Iris pigment epithelial cell (primary cell): ENCODE measurements at places on chromosomes 12 and 14.
A peak's percentile ranks its signal among the peaks of the same experiment; 100 is the strongest.

DNA sequence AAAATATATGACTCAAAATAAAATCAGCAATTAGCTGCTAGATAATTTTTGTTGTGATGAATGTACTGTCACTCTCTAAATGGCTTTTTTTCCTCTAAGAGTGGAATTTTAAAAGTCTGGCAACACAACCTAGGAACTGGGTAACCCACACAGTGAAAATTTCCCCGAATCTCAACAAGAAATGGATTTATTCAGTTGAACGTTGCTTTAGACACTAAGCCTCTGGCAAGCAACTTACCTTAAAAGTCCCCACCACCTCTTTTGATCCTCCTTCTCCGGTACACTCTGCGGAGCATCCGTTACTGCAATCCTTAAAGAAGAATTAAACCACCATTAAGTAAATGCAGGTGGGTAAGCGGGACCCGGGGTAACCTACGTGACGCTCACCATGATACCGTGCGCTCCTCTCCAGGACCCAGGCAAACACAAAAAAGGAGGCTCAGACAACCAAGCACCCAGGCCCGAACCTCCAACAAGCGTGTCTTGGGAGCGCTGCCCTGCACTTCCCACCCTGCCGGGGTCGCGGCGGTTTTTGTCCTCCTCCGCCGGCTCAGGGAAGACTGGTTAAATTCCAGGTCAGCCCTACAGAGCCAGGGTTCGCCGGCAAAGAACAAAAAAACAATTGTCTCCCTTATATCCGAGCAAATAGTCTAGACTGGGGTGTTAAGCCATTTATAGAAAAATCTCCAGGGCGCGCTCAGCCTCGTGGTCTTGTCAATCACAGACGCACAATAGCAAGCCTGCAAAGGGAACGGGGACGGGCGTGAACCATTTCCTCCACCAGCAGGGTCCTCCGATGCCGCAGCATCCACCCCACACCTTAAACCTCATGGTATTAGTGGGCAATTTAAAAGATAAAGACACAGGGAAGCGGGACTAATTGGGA, 47.1 kb downstream of the BCAT1 start:
- DNase-seq = peak; percentile 33

GRCh38 chr12:30939234-30939633, 12.7 kb downstream of the TSPAN11 start:
- DNase-seq = no peak

GRCh38 chr14:85241022-85241855, 288.7 kb upstream of the FLRT2 start:
- DNase-seq = peak; percentile 32

- no peak for DNase-seq
These were observed 6.9 kb upstream of the SLC7A7 start for GRCh38 chr14:22822016-22822570.

- peak; percentile 77 for DNase-seq
These were observed 12.2 kb downstream of the MMP14 start for GRCh38 chr14:22848351-22849164.

DNA sequence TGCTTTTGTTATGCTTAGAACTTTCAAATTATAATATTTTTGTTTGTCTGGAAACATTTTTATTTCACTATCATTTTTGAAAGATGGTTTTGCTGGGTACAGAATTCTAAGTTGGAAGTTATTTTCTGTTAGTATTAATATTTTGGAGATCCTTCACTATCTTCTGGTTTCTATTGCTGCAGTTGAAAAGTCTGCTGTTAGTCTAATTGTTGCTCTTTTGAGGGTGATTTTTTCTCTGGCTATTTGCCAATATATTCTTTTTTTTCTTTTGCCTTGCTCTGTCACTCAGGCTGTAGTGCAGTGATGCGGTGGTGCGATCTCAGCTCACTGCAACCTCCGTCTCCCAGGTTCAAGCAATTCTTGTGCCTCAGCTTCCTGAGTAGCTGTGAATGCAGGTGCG, 28.2 kb upstream of the ARID2 start:
- DNase-seq = no peak

DNA sequence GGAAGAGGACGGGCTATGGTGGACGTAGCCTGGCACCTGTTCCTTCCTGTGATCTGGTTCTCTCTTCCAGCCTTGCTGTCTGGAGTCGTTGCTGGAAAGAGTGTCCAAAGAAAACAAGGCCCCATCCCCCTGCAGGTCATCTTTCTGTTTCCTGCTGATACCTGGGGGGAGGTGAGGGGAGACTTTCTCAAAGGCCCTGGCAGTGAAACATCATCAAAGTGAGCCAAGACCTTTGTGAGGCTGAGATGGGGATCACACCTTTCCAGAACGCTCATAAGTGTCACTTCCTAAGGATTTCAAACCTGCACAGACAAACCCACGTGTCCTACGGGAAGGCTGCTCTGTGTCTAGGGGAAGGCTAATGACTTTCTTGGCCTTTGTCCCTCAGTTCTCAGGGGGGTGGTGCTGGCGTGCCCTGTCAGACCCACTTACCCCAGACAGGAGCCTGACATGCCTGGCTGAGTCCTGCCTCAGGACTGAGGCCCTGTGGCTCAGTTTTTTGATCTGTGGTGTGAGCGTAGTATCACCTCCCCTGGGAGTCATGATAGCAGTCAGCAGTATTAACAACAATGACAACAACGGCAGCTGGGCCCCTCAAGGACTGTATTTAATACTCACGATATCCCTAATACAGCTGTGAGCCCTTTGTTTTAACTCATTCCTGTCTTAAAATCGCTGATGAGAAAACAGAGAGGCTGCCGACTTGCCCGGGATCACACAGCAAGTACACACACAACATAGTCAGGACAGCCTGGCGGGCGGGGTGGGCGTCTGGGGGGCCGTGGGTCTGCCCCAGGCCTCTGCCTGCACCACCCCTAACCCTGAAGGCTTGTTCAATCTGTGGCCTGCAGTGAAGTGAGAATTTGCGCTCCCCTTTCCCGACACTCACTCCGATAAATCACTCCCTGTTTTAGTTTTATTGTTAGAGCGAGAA, 235.2 kb downstream of the SLC41A2 start:
- DNase-seq = no peak

DNA sequence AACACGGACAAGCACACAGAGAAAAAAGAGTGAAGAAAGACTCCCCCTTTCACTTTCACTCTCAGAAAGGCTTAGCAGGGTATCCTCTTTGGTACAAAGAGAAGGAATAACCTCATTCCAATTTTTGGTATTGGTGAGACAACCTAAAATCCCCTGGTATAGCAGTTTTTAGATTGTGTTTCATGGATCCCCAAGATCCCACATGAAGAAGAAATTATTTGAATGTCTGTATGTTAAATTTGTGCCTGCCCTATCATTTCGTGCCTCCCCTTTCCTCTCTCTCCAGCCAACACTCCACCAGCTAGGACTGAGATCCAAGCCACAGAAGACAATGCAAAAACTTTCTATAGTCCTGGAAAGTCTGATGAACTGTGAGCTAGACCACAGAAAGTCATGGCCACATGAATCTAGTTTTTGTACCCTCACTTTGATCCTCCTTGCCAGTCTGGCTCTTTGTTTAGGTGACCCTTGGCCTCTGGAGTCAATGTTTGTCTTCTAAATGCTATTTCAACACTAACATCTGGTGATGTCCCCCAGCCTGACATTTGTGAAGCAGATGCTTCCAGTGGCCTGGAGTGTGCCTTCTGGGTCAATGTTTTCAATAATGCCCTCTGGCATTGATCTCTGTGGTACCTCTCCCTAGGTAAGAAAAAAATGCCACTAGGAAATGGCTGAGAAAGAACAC, 181.9 kb upstream of the BMP4 start:
- no peak for DNase-seq

DNA sequence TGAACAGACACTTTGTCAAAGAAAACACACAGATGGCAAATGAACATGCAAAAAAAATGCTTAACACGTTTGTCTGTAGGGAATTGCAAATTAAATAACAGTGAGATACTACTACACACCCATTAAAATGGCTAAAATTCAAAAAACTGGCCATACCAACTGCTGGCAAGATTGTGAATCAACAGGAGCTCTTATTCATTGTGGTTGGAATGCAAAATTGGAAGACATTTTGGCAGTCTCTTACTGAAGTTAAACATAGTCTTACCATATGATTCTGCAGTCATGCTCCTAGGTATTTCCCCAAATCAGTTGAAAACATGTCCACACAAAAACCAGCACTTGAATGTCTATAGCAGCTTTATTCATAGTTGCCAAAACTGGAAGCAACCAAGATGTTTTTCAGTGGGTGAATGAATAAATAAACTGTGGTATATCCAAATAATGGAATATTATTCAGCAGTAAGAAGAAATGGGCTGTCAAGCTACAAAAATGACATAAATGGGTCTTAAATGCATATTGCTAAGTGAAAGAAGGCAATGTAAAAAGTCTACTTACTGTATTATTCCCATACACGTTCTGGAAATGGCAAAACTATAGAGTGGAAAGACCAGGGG, 91.4 kb downstream of the PLEKHA5 start:
- DNase-seq = peak; percentile 82

DNA sequence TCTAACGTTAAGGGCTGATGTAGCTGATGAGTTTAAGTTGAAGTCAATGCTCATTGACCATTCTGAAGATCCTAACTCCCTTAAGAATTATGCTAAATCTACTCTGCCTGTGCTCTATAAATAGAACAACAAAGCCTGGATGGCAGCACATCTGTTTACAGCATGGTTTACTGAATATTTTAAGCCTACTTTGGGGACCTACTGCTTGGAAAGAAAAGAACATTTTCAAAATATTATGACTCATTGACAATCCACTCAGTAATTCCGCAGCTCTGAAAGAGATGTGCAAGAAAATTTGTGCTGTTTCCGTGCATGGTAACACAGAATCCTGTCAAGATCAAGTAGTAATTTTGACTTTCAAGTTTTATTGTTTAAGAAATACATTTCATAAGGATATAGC, 35.0 kb upstream of the NAV3 start:
- peak; percentile 75 for DNase-seq

DNA sequence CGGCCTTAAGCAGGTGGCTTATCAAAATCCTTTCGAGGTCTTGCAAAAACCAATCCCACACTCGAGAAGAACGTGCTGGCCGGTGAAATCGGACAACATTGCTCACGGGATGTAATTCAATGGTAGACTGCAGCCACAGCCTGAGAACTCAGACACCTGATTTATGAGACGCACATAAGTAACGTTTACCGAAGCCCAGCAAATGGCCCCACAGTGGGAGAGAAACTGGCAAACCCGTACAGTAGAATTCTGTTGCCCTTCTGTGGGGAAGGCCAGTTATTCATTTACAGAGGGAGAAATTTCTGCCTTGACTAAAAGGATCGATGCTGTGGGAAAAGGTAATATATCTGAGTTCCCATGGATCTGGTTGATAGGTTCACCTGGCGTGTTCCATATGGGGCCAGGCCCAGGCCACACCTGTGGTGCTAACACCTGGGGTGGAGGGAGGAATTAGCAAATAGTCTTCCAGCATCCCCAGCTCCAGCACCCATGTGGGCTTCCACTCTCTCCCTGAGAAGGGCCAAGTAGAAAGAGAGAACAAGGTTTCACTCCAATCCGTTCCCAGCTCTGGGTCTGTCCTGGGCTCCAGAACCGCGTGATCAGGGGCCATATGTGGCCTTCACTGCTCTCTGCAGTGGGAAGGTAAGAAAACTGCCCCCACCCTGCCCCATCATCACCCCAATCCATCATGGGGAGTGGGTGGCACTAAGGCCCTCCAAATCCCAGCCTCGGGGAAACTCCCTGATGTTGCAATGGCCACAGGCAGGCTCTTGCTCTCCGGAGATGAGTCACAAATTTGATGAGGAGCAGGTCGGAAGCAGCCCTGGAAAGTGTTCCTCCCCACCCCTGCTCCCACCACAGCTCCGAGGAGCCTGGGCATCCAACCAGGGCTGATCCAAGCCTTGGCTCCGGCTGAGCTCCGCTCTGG, 12.7 kb downstream of the BDKRB1 start:
- peak; percentile 98 for DNase-seq

DNA sequence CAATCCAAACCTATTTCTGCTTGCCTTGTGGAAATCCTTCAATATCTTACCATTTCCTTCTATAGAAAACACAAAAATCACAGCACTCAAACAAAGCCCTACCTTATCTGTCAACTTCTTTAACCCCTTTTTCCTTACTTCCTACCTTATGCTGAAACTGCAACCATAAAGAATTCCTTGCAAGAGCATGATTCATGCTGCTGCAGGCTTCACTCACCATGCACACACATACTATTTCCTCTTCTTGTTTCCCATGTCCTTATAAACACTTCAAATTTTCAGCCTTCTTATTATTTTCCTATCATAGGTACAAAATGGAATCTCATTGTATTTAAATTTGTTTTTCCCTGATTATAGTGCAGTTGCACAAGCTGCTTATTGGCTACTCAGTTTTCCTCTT, 23.3 kb downstream of the LMNTD1 start:
- peak; percentile 62 for DNase-seq

GRCh38 chr12:53093777-53094393, 3.6 kb upstream of the IGFBP6 start:
- DNase-seq = peak; percentile 30

- DNase-seq = no peak
These were observed 52.0 kb downstream of the KCNMB4 start for GRCh38 chr12:70418101-70418500.

GRCh38 chr14:94977016-94977415, 180.3 kb downstream of the DICER1 start:
- DNase-seq = no peak

DNA sequence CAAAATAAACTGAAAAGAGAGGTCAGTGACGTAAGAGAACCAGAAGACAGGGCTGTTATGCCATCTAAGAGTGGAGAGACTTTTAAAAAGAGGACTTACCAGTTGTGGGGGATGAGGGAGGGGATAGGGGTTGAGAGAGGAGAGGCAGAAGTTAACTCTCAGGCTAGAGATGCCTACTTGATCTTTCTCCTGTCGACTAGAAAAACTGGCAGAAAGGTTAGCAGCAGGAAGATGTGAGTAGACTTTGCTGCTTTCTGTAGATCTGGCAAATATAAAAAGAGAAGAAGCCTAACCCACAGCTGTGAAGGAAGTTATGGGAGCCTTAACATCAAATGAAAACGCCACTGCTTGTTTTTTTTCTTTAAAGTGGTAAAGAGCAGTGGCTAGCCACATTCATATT, 10.7 kb downstream of the CREBL2 start:
- DNase-seq = no peak

- no peak for DNase-seq
These were observed 10.1 kb upstream of the CABP1 start for GRCh38 chr12:120630104-120630892.

DNA sequence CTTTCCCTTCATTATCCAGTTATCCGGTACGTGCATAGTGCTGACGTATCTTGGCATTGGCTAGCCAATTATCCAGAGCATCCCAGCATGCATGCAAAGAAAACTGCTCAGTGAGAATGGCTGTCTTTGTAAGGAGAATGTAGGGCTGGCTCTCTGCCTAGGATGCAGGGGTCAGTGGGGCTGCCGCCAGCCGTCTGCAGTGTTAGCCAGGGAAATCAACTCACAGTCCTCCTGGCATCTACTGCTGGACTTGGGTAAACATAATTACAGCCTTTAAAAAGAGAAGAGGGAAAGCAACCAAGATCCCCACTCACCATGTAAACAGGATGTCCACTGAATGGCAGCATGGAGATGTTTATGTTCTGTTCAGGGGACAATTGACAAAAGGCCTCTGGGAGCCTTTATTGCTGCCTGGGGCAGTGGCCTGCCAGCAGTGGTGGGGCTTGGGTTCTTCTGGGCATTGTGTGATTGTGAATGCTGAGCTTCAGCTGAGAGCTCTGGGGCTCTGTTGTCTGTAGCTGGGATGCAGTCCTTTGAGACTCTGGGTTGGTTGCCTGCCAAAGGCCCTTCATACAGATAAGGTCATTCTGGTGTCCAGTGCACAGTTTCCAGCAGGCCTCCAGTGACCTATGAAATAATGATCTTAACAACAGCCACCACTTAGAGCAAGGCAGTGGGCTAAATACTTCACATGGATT, 121.8 kb downstream of the TBC1D30 start:
- peak; percentile 38 for DNase-seq
